Neural crest cell (in vitro differentiated cells): ENCODE measurements at places on chromosomes 12 and 14.

DNA sequence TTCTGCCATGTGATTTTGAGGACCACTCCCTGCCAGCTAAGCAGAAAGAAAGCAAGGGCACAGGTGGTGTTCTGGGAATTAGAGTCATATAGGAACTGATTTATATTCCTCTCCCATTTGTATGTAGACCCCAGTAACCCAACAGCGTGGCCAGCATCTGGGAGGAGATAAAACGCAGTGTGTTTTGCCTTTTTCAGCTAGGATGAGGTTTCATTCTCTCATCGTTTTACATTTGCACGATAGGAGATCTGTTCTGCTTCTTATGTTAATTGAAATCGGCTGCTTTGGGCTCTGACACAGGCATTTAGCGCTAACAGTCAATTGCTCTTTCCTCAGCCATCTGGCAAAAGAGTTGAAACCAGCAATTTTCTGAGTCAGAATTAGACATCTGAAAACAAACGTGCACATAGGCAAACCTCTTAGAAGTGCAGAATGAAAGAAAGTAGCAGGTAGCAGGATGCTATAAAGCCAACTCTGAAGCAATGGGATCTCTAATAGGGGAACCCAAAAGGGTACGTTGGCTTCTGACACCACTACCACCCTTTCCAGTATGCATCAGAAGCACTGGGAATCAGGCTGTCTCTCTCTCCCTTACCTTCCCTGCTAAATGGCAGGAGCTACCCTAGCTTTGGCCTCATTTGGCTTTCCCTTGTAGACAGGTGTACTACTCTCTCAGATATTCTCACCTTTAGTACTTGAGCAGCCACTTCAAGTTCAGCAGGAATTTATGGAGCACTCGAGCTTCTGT lies 219.1 kb downstream of the PHLDA1 start:
- no peak for DNase-seq

GRCh38 chr12:52181746-52182145 lies 10.1 kb downstream of the KRT80 start:
- DNase-seq = no peak

GRCh38 chr12:69476276-69477017 lies 6.3 kb downstream of the FRS2 start:
- DNase-seq = no peak

GRCh38 chr14:102539544-102540314 lies 30.2 kb upstream of the ANKRD9 start:
- DNase-seq = no peak

GRCh38 chr12:16472631-16473030 lies 125.2 kb downstream of the MGST1 start:
- DNase-seq = no peak

DNA sequence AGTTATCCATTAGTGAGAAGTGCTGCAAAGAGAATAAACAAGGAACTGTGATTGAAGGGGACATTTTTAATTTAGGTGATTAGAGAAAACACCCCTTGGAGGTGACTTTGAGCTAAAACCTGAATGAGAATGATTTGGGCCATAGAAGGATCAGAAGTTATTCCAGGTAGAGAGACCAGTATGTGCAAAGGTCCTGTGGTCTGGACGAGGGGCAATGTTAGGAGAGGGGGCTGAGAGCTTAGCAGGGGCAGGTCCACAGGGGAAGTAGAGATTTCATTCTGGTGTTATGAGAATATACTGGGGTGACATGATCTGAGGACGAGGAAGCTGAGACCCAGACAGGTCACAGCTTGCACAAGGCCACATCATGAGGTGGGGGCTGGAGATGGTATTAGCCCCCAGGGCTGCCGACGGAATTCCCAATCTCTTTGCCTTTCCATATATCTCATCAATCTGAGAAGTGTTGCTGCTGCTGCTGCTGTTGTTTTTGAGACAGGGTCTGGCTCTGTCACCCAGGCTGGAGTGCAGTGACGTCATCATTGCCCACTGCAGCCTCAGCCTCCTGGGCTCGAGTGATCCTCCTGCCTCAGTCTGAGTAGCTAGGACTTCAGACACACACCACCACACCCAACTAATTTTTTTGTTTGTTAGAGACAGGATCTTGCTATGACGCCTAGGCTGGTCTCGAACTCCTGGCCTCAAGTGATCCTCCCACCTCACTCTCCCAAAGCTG lies 55.6 kb downstream of the KCTD10 start:
- DNase-seq = no peak

DNA sequence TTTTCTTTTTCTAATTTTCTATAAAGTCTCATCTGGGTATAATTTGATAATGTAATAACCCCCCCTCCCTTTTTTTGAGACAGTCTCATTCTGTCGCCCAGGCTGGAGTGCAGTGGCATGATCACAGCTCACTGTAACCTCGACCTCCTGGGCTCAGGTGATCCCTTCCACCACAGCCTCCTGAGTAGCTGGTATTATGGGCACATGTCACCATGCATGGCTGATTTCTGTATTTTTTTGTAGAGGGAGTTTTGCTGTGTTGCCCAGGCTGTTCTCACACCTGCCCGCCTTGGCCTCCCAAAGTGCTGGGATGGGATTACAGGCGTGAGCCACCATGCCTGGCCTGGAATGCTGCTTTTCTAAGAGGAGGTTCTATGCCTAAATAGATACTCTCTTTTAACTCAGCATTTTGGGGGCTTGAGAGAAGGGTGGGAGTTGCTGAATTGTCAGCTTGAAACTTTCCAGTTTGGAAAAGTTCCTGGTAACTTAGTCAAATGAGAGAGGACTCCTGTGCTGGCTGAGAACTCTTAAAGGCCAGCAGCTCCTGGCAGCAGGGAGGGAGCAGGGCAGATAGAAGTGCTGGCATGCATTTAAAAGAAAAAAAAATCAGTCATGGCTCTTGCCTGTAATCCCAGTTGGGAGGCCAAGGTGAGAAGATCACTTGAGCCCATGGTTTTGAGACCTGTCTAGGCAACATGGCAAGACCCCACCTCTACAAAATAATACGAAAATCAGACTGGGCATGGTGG lies 13.0 kb downstream of the NUDT4 start:
- no peak for DNase-seq

DNA sequence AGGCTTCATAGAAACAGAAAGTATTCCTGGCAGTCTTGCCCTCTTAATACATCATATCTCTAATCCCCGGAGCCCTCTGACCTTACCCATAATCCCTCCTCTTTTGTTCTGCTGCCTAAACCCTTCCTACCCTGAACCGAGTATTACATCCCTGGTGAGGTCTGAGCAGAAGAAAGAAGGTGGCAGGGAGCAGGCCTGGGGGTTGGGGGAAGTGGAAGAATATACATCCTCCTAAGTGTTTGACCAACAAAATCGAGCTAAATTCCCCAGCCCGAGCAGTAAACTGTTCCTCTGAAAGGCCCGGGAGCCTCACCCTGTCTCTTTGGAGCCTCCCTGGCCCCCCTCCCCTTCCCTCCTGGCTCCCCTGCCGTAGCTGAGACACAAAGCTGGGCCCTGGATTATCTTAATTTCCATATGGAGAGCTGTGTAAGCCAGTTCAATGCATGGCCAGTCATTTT lies 192.6 kb upstream of the LHX5 start:
- no peak for DNase-seq

DNA sequence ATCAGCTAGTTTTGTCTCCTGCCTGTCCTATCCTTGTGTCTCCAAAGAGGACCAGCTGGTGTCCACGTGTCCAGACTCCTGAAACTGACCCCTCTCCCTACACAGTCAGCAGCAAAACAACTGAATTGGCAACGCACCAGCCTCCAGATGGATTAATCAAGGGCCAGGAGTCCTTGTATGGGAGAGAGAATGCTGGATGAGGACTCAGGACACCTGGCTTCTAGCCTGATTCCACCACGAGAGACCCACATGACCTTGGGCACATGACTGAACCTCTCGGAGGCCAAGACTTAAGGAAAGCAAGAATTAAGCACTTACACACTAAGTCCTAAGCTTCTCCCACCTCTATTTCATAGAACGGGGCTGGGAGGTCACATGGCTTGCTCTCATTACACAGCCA lies 60.4 kb upstream of the CMKLR1 start:
- DNase-seq = no peak

DNA sequence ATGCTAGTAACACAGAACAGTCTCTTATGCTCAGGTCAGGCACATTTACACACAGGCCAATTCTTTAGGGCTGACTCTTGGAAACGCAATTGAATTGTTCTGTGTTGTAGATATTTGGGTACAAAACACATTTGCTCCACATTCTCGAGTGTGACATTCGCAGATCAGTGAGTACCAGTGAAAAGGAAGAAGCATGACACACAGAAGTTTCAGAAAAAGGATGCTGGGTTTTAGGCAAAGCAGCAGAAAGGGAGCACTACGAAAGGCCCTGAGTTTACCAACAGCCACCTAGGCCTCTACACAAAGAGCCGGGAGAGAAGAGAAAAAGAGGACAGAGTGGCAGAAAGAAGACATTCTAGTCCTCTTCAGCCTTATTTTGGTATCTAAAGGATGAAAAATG lies 254.4 kb upstream of the BTG1 start:
- DNase-seq = no peak

GRCh38 chr14:54480830-54481562 lies 7.8 kb downstream of the GMFB start:
- DNase-seq = no peak

DNA sequence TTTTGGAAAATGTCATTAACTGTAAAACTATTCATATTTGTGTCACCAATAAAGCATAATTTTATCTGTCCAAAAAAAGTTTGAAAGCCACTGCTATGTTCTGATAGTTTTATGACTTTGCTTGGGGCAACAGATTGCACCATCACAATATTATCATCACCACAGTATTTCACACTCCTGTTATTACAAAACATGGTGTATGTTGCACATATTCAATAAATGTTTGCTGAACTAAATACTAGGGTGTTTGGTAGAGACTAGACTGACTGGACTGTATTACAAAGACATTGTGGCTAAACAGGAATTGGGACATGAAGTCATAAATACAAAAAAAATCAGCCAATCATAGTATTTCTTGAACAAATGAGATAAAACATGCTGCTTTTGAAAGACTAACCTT lies 55.1 kb downstream of the PAWR start:
- DNase-seq = no peak

DNA sequence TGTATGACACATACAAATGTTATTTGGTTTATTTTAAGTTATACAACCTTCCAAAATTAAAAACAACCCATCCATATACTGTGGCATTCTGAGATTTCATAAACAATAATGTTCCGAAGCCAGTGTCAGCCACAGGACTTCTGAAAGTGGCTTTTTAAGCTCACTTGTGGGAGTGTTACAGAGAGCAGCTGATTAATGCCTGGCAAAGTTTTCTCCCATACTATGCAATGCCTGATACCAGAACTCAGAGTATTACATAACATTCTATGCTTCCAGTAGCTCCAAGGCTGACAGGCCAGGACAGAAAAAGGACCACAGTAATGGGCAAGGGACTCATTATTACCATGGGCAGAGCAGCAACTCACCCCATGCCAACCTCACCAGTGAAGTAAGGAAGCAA lies 29.3 kb downstream of the NELL2 start:
- DNase-seq = no peak

GRCh38 chr12:121532503-121533393 lies 48.1 kb downstream of the KDM2B start:
- DNase-seq = no peak

DNA sequence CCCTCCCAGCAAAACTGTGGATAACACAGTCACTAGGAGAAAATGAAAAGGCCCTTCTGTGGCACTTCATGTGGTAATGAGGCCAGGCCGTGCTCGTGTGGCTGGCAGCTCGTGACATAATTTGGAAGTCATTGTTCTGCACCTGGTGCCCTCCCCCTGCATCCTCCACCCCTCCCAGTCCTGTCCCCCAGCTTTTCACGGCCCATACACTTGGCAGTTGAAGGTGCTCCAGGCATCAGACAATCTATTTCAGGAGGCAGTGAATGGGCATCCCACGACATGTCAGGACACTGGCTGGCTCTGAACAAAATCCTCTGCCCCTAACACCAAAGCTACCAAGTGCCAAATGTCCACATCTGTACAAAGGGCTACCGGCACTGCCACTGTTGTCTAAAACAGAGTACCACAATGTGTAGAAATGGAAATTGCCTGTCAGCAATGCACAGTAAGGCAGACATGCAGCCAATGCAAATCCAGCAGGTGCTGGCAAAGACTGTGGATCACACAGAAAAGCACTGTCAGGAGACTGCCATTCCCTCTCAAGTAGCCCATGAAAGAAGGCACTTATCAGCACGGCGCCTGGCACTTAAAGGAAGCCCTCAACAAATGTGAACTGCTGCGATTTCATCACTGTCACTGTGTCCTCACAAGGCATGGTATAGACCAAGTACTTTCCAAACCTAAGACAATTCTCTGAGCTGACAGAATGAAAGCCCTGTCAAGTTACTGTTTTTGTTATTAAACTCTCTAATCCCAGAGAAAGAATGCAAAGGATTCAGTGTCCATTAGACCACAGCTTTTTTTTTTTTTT lies 39.1 kb downstream of the CORO1C start:
- DNase-seq = peak; percentile 17

GRCh38 chr14:37122288-37122687 lies 50.1 kb downstream of the SLC25A21 start:
- no peak for DNase-seq

GRCh38 chr12:79085106-79085682 lies 220.6 kb downstream of the SYT1 start:
- DNase-seq = no peak

GRCh38 chr14:68639000-68639757 lies 153.7 kb downstream of the ZFP36L1 start:
- DNase-seq = no peak

DNA sequence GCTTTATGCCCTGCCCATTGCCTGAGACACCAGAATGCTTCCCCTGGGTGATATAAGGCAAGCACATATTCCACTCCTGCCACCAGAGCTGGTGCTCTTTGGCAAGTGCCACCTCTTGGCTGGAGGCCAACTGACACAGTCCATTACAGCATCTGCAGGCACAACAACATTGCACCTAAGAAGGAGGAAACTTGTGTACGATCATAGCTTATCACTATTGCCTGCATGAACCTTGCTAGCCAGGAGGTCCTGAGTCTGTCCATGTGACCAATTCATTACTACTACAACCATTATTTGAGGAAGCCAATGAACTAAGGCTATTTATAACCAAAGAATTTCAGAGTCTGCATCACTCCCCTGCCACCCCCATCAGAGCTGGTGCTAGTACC lies 119.8 kb upstream of the SCAF11 start:
- no peak for DNase-seq

DNA sequence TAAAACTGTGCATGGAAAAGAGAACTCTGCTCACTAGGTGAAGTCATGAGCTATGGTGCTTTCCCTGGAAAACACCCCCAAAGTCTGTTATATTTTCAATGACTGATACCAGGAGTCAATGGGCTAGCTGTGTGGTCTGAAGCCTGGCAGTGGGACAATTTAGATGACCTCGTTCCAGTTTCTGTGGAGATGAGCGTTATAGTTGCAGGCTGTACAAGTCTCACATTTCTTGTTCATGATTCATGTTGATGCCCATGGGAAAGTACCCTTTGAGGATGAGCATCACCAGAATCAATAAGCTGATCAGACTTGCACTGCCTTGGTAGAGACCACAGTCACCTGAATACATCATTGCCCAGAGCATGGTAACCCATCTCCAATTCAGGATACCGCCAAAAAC lies 70.7 kb downstream of the NOVA1 start:
- no peak for DNase-seq
